Astrocyte of the spinal cord (primary cell): ENCODE measurements at places on chromosomes 13 and 19.
A peak's percentile ranks its signal among the peaks of the same experiment; 100 is the strongest.

DNA sequence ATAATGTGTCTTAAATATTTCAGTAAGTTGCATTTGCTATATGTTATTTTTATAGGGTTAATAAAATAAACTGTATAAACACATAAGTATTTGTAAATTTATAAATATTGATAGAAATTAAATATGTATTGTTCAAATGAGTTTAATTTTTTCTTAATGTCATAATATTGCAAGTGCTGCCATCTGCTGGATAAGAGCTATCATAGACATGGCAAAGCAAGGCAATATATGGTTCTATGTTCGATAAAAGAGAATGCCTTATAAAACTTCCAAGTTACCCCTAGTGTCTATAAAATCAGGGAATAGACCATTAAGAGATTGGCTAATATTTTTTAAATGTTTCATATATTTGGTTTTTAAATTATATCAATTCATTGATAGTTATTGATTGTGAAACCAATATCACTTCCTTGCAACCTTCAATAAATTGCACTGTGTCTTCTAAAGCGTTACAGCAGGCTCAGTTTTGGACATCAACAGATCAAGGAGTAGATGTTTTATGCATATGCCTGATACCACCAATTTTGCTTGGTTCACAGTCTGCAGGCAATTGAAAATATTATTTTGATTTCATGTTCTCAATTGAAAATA is 29.0 kb upstream of the SLITRK6 start:
- DNase-seq = peak; percentile 25

DNA sequence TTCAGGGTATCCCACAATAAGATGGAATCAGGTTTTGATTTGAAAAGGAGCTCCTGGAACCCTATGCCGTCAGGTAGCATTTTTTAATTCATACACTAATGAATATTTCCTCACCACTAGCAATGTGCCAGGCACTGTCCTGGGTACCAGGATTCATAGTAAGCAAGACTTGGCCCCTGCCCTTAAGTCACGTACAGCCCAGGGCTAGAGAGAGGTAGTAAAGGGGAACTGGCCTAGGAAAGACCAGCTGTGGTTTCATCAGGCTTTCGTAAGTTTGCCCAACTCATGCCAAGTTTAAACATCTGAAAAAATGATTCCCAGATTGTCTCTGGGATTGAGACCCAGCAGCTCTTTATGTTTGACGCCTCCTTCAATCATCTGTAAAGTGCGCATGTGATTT is 45.9 kb upstream of the AMER2 start:
- no peak for DNase-seq

DNA sequence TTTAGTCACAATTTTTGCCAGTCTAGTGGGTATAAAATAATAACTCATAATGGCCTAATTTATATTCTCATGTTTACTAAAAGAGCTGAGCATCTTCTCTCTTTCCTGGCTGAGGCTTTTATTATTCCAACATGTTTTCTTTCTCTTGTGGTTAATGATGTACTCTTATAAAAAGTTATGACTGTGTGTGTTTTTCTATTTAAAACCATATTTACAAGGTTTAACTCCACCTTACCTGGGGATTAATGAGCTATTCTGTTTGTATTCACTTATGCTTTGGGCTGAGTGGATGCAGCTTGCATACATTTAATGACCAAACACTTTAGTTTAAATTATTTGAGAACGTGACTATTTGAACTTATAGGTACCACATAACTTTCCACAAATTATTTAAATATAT is 1365.7 kb upstream of the SLC10A2 start:
- no peak for DNase-seq

- no peak for DNase-seq
These were observed 32.3 kb upstream of the GJB6 start for GRCh38 chr13:20264271-20265018.

DNA sequence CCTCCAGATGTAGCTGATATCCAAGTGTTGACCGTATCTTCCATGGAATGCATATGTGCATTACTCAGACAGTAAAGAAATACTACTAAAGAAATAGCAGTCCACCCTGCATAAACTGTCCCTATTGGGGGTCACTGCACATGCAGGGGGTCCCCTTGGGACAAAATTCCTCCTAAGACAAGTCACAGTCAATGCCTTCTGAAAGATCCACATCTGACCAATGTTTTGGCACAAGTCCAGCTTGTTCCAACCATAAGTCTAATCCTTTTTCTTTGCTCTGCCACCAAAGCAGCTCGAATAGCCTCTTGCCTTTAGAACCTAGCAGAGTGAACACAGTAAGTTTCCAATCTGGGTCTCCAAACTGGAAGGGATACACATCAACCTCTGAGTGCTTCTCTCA is 87.9 kb downstream of the DIAPH3 start:
- DNase-seq = no peak

- DNase-seq = no peak
These were observed 1541.2 kb downstream of the SLITRK1 start for GRCh38 chr13:82341116-82341515.

GRCh38 chr13:113432506-113433270 is 20.6 kb downstream of the ADPRHL1 start:
- no peak for DNase-seq

- no peak for DNase-seq
These were observed 15.4 kb downstream of the RB1 start for GRCh38 chr13:48318821-48319511.
